Activated CD4-positive, alpha-beta memory T cell treated with anti-CD3 and anti-CD28 coated beads for 36 hours (primary cell): ENCODE measurements at places on chromosomes 13 and 19. TPM values are rescaled to one million over a fixed set of nuclear protein-coding genes. Genes with fewer than 3 reads are reported as not detected.
A peak's percentile ranks its signal among the peaks of the same experiment; 100 is the strongest.

GRCh38 chr13:42991898-42992763 lies at the start of gene EPSTI1:
TSS of gene EPSTI1 (minus strand) at chr13:42992241. CDS start at chr13:42992165, 76 bp downstream.
- DNase-seq = peak; percentile 84

- no peak for DNase-seq
Observed at GRCh38 chr13:23656637-23657371, 86.6 kb downstream of the TNFRSF19 start.

DNA sequence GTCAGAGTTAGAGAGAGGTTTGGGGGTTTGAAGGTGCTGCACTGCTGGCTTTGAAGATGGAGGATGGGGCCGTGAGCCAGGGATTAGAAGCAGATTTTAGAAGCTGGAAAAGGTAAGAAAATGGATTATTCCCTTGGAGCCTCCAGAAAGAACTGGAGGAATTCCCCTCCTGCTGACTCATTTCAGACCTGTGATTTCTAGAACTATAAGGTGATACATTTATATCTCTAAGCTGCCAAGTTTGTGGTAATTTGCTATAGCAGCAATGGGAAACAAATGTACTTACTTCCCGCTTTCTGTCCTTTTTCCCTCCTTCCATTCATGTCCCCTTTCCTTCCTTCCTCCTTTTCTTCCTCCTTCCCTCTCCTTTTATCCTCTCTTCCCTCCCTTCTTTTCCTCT lies 78.5 kb upstream of the PCDH8 start:
- DNase-seq = no peak

- DNase-seq = no peak
Observed at GRCh38 chr19:16296713-16297112, 27.9 kb upstream of the KLF2 start.

CLEC17A gene
- total RNA-seq = 0.33 TPM

FXYD3 gene
- not detected for total RNA-seq

NLRP5 gene
- not detected for total RNA-seq

DNA sequence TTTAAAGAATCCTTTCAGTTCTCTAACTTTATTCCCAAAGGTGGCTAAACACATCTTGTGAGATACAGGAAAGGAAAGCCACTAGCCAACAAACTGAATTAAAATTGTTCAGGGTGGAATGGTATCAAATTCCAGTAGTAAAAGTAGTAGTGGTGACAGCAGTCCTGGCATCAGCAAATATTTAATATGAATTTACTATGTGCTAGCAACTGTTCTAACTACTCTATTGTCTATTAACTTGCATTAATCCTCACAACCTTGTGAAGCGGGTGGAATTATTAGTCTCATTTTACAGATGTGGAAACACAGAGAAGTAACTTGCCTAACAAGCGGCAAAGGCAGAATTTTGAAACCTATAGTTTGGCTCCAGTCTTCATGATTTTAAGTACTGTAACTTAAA lies 130.1 kb downstream of the KLF12 start:
- DNase-seq = no peak

DNA sequence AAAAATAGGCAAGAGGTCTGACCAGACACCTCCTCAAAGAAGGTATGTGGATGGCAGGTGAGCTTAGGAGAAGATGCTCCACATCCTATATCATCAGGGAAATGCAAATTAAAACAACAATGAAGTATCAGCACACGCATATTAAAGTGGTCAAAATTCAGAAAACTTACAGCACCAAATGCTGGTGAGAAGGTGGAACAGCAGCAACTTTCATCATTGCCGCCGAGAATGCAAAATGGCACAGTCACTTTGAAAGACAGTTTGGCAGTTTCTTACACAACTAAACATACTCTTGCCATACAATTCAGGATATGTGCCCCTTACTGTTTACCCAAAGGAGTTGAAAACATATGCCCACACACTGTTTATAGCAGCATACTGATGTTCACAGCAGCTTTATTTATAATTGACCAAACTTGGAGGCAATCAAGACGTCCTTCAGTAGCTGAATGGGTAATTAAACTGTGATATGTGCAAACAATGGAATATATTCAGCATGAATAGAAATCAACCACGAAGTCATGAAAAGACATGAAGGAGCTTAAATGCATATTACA lies 22.5 kb downstream of the OR10H4 start:
- DNase-seq = no peak
